Testis (tissue), 5 donors: ENCODE measurements at places on chromosomes 7 and 10. TPM values are rescaled to one million over a fixed set of nuclear protein-coding genes. Genes with fewer than 3 reads are reported as not detected.

DNA sequence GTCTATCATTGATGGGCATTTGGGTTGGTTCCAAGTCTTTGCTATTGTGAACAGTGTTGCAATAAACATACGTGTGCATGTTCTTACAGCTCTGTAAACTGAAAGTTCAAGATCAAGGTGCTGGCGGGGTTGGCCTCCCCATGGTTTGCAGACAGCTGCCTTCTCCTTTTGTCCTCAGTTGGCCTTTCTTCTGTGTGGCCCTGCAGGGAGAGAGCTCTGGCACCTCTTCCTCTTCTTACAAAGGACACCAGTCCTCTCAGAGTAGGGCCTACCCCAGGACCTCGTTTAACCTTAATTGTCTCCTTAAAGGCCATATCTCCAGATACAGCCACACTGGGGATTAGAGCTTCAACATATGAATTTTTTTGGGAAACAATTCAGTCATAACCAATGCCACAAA lies 462.7 kb downstream of the TCERG1L start:
- H3K36me3 ChIP-seq, result no peaks in the 10 kb centered on the region
- H3K27me3 ChIP-seq, result no peaks in the 10 kb centered on the region
- no peak for DNase-seq
- H3K27ac ChIP-seq, result no peak overlapping the region
- no peak overlapping the region for H3K4me3 ChIP-seq
- H3K4me1 ChIP-seq, result no peaks in the 10 kb centered on the region

FAM25G gene
- total RNA-seq, result 3.9 TPM

DNA sequence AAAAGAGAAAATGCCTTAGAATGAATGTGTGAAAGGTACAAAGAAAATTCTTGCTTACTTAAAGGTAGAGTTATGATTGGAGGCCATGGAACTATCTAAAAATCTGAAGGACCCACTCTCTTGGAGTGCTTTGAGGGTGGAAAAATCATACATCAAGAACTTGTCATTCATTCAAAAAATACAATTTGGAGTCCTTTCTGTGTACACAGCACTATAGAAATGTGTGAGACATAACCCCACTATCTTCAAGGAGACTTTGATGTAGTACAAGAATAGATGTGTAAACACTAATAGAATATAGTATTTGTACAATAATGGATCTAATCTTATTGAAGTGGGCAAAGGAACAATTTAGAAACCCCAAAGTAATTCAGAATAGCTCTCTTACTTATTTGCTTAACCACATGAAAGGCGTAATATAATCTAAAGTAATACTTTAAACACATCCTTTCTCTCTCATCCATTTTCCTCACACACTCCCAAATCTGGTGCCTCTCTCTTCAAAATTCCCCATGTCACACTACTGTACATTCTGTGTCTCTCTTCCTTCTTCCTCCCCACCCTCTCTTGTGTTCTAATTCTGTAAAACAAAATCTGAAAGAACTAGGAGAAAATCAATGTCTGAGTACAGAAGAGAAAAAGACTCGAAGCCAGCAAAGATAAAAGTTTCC lies 166.7 kb downstream of the DNAJB9 start:
- no peaks in the 10 kb centered on the region for H3K27me3 ChIP-seq
- H3K4me3 ChIP-seq, result no peak overlapping the region
- H3K36me3 ChIP-seq, result no peaks in the 10 kb centered on the region
- H3K27ac ChIP-seq, result no peak overlapping the region
- no peak for DNase-seq

PTPRZ1 gene
- total RNA-seq, result 1.9 TPM

DNA sequence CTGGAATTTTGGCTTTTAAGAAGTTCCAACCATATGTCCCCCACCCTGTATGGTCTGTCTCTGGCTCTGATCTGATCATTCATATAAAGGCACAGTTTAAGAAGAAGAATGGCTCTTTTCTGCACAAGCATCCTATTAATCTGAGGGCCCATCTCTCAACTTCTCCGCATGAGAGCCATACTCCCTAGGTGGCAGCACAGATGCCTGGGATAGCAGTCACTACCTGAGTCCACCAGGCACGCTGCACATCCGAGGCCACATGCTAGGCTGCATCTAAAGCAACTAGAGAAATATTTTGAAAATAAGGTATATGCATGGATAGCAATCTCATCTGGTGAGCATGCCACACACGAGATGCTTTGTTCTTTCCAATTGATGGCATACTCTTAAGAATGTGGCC lies 565.5 kb downstream of the PARD3 start:
- H3K36me3 ChIP-seq, result no peaks in the 10 kb centered on the region
- H3K27ac ChIP-seq, result no peak overlapping the region
- no peaks in the 10 kb centered on the region for H3K4me1 ChIP-seq
- no peak for DNase-seq
- H3K4me3 ChIP-seq, result no peak overlapping the region

GLI3 gene
- total RNA-seq, result 5.0 TPM

- H3K4me3 ChIP-seq, result no peak overlapping the region
- DNase-seq, result peak; percentile 36
- no peaks in the 10 kb centered on the region for H3K36me3 ChIP-seq
- H3K27ac ChIP-seq, result no peak overlapping the region
- H3K4me1 ChIP-seq, result no peaks in the 10 kb centered on the region
Measured at GRCh38 chr7:94276795-94277194, 117.9 kb upstream of the COL1A2 start.

PRSS37 gene
- total RNA-seq, result 38.6 TPM

GRCh38 chr10:104440221-104440620 lies 86.6 kb downstream of the CFAP58 start:
- DNase-seq, result no peak
- no peaks in the 10 kb centered on the region for H3K27me3 ChIP-seq
- no peaks in the 10 kb centered on the region for H3K4me1 ChIP-seq
- H3K4me3 ChIP-seq, result no peak overlapping the region
